Endodermal cell (in vitro differentiated cells): ENCODE measurements at places on chromosomes 7 and 10.

DNA sequence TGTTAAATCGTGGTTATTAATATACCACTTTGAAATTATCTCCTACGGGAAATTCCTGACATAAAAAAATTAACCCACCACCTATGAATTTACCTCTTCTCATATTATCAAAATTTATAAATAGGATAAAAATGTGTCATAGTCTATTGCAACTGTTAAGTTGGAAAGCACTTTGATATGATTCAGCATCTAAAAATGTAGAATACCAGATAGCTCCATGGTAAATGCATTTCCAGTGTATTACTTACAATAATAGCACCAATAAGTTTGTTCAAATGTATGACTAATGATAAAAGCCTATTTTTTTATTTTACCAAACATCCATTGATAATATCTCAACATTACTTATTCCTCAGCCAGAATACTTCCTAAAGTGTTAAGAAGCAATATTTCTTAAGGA, 13.6 kb upstream of the KCND2 start:
- DNase-seq, result no peak

DNA sequence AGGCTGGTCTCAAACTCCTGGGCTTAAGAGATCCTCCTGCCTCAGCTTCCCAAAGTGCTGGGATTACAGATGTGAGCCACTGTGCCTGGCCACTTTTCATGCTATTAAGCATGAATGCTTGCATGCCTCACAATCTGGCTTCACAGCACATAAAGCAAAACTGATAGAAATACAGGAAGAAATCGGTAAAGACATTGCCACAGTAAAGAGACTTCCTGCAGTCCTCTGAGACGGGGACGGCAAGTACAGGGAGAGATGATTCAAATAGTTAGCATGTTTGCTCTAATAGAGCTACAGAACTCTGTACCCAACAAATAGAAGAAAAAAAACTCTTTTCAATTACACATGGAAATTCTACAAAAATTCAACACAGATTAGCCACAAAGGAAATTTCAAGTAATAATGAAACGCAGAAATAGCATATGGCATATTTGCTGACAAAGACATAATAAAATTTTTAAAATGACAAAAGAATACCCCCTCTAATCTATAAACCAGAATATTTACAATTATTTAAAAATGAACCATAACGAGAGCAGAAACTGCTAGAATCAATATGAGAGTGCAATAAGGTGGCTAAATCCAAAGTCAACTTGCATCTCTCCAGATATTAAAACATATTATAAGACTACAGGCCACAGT, 32.3 kb downstream of the CARD11 start:
- DNase-seq, result no peak

GRCh38 chr7:37198041-37198905, 250.4 kb downstream of the ELMO1 start:
- no peak for DNase-seq

DNA sequence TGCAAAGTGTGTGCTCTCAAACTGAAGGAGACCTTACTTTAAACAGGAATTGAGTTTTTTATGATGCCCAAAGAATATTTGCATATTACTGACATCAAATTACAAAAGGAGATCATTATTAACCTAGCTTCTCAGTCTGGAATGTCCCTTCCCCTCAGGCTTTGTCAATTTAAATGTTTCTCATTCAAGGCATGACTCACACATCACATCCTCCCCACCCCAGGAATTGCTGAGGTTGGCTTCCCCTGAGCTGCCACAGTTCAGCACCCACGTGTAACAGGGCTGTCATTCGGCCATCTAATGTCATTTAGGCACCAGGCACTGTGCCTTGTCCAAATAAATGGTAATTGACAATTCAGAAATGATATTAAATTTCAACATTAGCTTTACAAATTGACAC, 305.9 kb upstream of the MGMT start:
- peak; percentile 83 for DNase-seq
